ENCODE measurements at places on chromosomes 16 and 17. TPM values are rescaled to one million over a fixed set of nuclear protein-coding genes. Genes with fewer than 3 reads are reported as not detected.

DNA sequence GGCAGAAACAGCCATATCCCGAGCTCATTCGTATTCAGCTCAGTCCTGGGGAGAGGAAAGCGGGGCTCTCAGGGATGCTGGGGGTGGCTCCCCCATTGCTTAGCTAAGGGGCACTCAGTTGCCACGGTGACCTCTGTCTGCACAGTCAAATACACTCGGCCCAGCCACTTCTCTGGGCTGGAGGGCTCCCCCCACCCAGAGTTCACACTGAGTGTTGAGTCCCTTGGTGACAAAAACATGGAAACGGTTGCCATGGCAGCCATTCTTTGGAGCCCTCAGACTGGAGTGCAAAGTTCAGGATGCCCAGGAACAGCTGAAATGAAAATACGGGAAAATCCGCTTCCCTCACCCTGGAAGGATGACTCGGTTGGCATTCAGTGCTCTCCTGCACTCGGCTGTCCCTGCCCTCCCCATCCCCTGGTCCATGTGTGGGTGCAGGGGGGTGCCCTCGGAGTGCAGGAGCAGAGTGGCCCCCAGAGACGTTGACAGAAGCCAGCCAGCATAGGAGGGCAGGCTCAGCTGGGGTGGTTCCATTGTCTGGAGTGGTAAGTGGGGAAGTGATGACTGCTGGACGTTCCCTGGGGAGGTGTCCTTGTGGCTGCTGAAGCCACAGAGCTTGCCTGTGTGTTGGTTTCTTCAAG lies 216.5 kb downstream of the NTN1 start:
- H3K27me3 ChIP-seq: peaks cover 41% of the 10 kb centered on the region
- no peak overlapping the region for H3K27ac ChIP-seq
- peaks cover 7% of the 10 kb centered on the region for H3K4me1 ChIP-seq
- no peak overlapping the region for H3K4me3 ChIP-seq
- no peaks in the 10 kb centered on the region for H3K36me3 ChIP-seq

Gene NLRP1
- total RNA-seq: 145 TPM

Gene NLE1
- 12.2 TPM for total RNA-seq

- peak overlapping the region; percentile 70 for H3K27ac ChIP-seq
- H3K4me1 ChIP-seq: peaks cover 45% of the 10 kb centered on the region
- no peaks in the 10 kb centered on the region for H3K27me3 ChIP-seq
- no peak overlapping the region for H3K4me3 ChIP-seq
- peak; percentile 89 for DNase-seq
Observed at GRCh38 chr16:12458591-12459358, 344.9 kb downstream of the CPPED1 start.

GRCh38 chr17:78224231-78225087 lies 7.0 kb upstream of the TMEM235 start:
- no peak for DNase-seq
- no peak overlapping the region for H3K27ac ChIP-seq
- H3K4me3 ChIP-seq: no peak overlapping the region
- H3K27me3 ChIP-seq: peaks cover 22% of the 10 kb centered on the region
- H3K36me3 ChIP-seq: no peaks in the 10 kb centered on the region
- H3K4me1 ChIP-seq: peaks cover 16% of the 10 kb centered on the region

Gene MEOX1
- total RNA-seq: 46.9 TPM

GRCh38 chr16:87931504-87931903 lies 4.8 kb downstream of the CA5A start:
- no peak for DNase-seq
- no peaks in the 10 kb centered on the region for H3K27me3 ChIP-seq
- no peak overlapping the region for H3K4me3 ChIP-seq
- H3K27ac ChIP-seq: no peak overlapping the region

- peaks cover 43% of the 10 kb centered on the region for H3K36me3 ChIP-seq
- H3K4me1 ChIP-seq: peaks cover 85% of the 10 kb centered on the region
- peak overlapping the region; percentile 5 for H3K27ac ChIP-seq
- H3K27me3 ChIP-seq: no peaks in the 10 kb centered on the region
- no peak for DNase-seq
Observed at GRCh38 chr17:18187226-18187625, 3.6 kb downstream of the ALKBH5 start.

Gene DGKE
- total RNA-seq: 22.4 TPM

DNA sequence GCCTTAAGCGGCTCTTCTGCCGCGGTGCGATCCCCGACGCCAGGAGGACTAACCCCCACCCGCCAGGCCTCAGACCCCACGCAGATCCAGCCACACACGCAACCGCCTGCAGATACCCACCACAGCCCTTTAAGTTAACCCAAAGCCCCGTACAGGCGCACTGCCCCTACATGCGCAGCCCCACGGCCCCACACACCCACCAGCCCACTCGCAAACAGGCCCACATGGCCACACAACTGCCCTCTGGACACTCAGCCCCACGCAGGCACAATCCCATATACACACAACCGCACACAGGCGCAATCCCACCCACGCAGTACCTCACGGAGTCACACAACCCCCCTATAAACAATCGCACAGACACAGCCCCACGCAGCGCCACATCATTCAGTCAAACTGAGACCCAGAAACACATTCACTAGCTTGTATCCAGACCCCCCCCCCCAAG lies 41.7 kb downstream of the RAI1 start:
- H3K27me3 ChIP-seq: peaks cover 29% of the 10 kb centered on the region
- DNase-seq: no peak
- H3K4me3 ChIP-seq: peak overlapping the region; percentile 49
- H3K27ac ChIP-seq: peak overlapping the region; percentile 83

DNA sequence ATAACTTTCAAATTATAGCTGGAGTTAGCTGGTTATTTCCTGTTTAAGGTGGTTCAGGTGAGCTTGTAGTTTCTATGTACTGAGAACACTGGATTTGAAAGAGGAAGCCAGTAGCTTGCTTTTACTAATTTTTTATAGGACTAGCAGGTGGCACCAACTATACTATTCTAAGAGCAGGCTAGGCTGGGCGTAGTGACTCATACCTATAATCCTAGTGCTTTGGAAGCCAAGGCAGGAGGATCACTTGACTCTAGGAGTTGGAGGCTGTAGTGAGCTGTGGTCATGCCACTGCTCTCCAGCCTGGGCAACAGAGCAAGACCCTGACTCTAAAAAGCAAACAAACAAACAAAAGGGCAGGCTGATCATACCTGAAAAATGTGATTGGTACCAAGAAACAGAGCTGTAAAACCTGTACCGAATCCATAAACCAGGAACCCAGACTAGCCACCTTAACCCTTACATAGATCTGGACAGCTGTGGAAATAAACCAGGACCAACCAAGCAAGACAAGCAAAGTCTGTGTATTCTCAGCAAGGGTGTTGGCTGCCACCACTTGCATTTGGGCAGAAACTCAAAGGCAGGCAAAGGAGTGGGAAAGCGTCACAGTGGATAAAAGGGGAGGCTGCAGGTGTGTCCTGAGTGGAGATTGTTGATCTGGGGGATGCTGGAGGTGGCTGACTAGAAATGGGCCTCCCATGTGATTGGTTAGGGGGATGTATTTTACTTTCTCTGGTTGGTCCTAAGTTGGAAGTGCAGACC lies 36.3 kb downstream of the SLC47A1 start:
- H3K4me1 ChIP-seq: peaks cover 6% of the 10 kb centered on the region
- H3K4me3 ChIP-seq: no peak overlapping the region
- peak overlapping the region; percentile 44 for H3K27ac ChIP-seq
- no peak for DNase-seq
- H3K36me3 ChIP-seq: no peaks in the 10 kb centered on the region
- H3K27me3 ChIP-seq: no peaks in the 10 kb centered on the region

GRCh38 chr17:82105882-82106687 lies 8.0 kb upstream of the FASN start:
- H3K27me3 ChIP-seq: no peaks in the 10 kb centered on the region
- peak; percentile 91 for DNase-seq
- H3K36me3 ChIP-seq: no peaks in the 10 kb centered on the region
- H3K27ac ChIP-seq: peak overlapping the region; percentile 81
- H3K4me3 ChIP-seq: peak overlapping the region; percentile 38

- no peaks in the 10 kb centered on the region for H3K27me3 ChIP-seq
- no peaks in the 10 kb centered on the region for H3K36me3 ChIP-seq
- peaks cover 49% of the 10 kb centered on the region for H3K4me1 ChIP-seq
- no peak overlapping the region for H3K27ac ChIP-seq
Observed at GRCh38 chr17:57363998-57364643, 107.8 kb downstream of the MSI2 start.

All from spleen (tissue), 13 donors.